Stimulated activated CD8-positive, alpha-beta memory T cell treated with anti-CD3 and anti-CD28 coated beads, Interleukin-7, amount 100 ng/mL, for 4 hours (primary cell): ENCODE measurements at places on chromosomes 6 and 20.

- DNase-seq, result no peak
Measured at GRCh38 chr20:47872341-47872740, 87.1 kb upstream of the SULF2 start.

GRCh38 chr6:163605385-163606097 lies 191.0 kb downstream of the QKI start:
- DNase-seq, result no peak

- no peak for DNase-seq
Measured at GRCh38 chr6:132060591-132060990, 109.4 kb upstream of the CCN2 start.

DNA sequence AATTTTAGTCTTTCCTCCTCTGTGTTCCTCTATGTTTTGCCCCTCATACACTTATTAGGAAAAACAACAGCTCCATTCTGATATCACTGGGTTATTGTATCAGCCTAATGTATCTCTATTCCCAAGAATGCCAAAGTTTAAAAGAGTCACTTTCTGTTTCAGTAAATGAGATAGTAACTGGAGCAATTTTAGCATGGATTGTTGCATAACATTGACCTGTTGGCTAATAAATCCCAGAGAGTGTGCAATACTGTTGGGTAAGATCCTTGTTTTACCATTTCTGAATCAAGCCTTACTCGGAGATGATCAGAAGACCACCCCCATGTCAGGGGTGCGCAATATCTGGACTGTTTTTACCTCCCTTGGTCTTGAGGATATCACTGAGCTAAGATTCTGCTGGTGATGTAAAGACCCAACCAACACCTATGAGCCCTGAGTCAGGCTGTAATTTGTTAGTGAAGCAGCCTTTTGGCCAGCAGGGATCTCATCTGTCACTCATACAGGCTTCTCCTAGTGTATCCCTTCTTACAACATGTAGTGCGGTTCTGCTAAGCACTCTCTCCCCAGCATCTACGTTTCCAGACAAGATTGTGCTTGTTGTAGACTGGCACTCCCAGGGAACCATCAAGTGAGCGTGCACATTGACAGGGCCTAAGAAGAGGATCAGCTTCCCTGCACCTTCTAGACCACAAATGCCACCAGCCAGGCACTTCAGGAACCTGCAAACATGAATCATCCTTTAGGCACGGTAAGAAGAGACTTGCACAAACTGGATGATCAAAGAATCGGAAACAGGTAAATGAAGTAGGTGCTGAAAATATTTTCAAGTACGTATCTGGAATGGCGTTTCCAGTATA lies 11.5 kb upstream of the IPCEF1 start:
- no peak for DNase-seq

DNA sequence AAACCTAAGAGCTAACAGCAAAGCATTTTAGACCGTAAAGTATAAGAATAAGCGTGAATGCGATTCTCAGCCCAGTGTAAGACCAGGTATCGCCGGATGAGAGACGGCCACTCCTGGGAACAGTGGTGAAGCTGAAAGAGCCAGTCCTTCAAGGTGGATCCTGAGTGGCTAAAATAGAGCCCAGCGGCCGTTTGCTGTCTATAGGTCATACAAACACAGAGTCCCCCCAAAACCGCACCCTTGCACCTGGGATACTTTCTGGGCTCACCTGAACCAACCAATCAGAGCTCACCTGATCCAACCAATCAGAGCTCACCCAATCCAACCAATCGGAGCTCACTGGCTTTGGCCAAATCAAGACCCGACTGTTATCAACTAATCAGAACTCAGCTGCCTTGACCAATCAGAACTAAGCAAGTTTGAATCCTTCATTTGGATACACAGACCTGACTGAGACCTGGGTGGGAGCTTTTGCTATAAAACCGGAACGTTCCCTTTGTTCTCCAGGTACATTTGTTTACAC lies 248.2 kb downstream of the DLL1 start:
- no peak for DNase-seq

- DNase-seq, result no peak
Measured at GRCh38 chr20:10917826-10918225, 244.0 kb upstream of the JAG1 start.

DNA sequence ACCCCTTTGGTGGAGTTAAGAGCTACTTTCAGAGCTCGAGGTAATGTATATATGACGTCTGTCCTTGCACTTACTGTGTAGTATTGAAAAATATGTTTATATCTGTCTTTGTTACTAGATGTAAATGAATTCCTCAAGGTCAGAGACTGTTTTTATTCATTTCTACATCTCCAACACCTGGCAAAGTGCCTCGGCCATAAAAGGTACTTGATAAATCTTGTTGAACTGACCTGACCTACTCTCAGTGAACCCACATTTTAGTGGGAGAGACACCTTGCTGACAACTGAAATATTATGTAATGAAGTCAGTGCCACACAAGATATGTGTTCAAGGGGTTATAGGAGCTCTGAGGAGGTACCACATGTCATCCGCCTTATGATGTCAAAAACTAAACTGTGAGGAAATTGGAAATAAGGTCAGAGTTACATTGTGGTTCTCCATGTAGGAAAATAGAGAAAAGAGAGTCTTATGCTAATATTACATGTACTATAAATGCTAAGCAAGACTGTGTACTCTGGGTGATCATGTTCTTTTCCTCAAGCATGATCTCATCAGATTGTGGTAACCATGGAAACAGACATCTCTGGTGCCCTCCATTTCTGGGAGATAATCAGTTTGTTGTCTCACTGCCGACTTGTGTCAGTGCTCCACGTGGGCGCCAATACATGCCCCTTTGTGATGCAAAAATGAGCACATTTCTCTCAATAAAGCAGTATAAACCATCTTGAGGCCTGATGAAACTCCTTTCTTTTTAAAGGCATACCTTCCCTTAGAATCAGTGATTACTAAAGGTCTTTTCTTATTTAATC lies 5.7 kb upstream of the TMEM30A start:
- DNase-seq, result no peak

GRCh38 chr6:128244751-128245405 lies 275.5 kb downstream of the PTPRK start:
- no peak for DNase-seq

- no peak for DNase-seq
Measured at GRCh38 chr6:54083287-54083686, 28.0 kb upstream of the MLIP start.

- DNase-seq, result no peak
Measured at GRCh38 chr6:24844903-24845302, 46.2 kb upstream of the ARMH2 start.

DNA sequence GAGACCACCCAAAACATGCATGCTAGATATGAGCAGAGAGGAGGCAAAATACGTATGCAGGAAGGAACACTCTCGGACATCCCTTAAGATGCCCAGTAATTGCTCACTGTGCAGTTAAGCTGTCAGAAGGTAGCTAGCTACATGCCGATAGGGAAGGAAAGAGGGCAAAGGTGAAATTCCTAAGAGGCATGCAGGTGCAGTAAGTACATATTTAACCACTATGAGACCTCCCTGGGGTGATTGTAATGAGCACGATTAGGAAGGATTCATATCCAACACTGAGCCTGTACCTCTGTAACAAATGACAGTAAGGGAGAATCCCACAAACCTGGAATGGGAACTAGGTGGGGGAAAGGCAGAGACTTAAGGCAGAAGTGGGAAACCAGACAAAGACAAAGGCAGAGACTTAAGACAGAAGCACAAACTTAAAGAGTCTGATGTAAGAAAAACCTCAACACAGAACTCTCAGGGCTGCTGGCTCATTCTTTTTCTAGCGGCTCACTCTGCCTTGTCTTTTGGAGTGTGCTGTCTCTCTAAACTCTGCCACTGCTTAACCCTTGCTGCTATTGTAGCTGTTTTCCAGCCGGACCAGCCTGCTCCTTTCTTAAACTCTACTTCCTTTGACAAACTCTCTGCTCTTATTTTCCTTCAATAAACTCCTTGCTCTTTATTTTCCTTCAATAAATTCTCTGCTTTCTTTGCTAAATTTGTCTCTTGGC lies 148.1 kb downstream of the UBE3D start:
- no peak for DNase-seq

DNA sequence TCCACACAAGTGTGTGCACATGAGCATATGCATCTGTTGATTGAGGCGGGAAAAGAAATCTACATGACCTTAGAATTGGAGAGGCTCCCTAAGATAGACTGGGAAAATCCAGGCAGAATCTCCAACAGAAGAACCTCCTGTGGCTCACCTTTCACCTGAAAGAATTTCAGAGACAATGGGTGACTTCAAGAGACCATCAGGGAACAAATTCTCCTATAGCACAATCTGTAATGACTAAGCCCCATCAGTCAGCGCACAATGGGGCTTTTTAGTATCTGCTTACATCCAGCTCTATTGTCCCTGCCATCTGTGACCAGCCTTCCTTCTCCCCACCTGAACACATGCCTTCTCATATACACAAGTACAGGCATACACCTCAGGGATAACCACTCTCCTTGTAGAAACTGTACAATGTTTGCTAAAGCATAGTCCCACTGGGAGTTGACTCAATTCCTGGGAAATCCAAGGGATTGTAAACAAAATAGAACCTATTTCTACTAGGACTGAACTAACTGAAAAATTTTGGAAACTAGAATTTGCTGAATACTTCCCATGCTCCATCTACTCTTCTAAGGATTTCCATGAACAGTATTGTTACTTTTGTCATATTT lies 150.8 kb upstream of the STXBP5 start:
- no peak for DNase-seq

DNA sequence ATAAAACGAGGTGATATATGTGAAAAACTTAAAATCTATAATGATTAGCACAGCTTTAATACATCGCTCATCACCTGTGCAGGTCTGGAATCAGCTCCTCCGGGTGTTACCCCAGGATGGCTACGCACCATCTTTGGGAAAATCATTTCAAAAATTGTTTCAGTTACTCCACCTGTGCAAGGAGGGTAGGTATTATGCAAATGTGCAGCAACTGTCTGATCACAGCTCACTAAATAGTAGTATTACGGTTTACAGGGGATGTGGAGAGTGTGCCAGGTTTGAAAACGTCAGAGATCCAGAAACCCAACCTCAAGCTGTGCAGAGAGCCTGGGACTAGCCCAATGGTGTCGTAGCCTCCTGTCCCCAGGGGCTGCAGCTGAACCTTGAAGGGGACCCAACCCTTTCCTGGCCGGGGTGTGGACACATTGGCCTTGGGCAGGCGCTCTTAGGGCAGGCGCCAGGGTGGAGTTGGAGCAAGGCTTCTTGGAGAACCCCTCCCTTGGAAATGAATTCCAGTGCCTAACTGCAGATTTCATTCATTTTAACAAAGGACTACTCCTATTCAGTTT lies 24.2 kb upstream of the SGK1 start:
- DNase-seq, result no peak

DNA sequence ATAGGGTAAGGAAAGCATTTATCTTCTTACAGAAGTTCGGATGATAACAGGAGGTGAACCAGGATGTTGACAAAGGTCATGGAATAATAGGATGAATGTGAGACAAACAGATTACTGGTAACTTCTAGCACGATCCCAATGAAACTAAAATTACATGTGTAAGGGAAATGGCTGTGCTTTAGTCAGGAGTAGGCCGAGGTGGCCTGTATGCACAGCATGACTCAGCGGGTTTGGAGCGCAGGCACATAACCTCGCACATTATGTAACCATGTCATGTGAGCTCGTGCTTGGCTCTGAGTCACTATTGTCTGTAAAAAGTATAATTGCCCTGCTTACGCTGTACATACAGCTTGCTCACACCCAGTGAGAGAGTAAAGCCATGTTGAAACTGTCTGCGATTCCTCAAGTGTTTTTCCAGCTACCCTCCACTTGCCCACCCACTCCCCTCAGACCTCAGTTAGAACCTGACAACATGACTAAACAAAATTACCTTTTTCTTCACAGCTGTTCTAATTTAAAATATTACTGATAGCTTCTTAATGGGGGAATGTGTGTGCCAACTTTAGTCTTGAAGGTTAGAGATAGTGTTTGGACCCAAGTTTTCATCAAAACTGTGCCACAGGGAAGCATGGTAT lies 8.2 kb downstream of the CYB5R4 start:
- DNase-seq, result no peak

DNA sequence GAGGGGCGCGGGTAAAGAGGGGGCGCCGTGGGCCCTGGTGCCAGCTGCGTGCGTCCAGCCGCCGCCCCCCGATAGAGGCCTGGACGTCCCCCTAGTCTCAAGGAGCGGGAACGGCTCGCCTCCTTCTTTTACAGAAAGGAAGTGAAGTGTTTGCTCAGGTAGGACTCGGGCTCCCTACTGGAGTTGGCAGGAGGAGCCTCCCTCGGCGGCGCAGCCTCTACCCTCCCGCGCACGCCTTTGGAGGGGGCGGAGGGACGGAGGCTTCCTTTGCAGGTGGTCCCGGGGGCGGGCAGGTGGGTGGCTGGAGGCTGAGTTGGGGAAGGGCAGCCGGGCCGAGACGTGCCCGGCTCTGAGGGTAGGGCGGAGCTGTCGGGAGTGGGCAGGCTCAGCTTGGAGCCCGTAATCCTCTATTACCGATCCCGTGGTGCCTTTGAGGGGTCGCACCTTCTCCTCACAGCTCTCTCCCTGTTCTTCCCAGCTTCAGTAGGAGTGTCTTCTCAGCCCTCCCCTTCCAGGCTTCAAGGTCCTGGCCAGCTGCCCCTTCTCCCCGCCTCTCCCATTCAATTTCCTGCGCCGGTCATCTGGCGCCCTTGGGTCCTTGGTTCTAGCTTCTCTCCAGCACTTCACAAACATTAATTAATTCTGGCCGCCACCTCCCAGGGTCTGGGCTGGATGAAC lies 728 bp downstream of the ITPR3 start:
- peak; percentile 48 for DNase-seq

DNA sequence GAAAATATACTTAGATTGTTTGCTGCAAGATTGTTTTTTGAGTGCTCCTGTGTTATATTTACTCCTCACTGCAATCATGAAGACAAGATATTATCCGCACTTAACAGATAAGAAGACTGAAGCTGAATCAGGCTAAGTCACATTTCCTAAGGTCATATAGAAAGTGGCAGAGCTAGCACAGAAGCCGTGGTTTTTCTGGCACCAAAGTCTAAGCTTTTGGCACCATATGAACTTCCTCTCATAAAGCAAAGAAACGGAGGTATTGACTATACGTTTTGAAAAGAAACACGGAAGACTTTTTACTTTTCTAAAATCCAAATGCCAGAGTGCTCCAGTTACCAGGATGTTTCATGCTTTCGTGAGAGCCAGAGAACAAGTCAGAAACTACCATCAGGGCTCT lies 9.3 kb upstream of the DTD1 start:
- no peak for DNase-seq

- DNase-seq, result no peak
Measured at GRCh38 chr6:33128318-33128717, 52.5 kb downstream of the HLA-DPB1 start.

- no peak for DNase-seq
Measured at GRCh38 chr6:43089874-43090558, 13.9 kb downstream of the PTK7 start.

- no peak for DNase-seq
Measured at GRCh38 chr6:133298335-133298734, 57.2 kb downstream of the EYA4 start.

DNA sequence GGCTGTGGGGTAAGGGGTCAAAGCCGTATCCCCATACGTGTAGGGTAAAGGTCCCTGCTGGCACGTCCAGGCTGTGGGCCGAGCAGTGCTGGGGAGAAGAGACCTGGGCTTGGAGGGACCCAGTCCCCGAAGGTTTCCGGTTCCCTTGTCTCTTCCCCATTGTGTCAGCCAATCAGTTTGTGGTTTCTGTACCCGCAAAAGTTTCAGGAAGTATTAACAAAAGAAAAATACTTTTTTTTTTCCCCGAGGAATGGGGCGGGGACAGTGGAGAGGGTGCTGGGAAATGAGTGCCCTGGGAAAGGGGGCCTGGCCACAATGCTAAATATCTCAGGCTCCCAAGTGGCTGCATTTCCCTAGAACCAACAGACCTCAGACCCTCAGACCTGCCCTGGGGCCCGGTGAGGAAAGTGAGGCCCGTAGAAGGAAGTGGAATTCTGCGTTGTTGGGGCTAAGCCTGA lies 15.2 kb upstream of the AMD1 start:
- no peak for DNase-seq
